ENCODE measurements at places on chromosomes 1 and 21.

GRCh38 chr1:226881515-226882185 lies 11.2 kb downstream of the PSEN2 start:
- no peak for DNase-seq

- no peak for DNase-seq
These were observed 131.1 kb downstream of the NEK7 start for GRCh38 chr1:198287916-198288315.

DNA sequence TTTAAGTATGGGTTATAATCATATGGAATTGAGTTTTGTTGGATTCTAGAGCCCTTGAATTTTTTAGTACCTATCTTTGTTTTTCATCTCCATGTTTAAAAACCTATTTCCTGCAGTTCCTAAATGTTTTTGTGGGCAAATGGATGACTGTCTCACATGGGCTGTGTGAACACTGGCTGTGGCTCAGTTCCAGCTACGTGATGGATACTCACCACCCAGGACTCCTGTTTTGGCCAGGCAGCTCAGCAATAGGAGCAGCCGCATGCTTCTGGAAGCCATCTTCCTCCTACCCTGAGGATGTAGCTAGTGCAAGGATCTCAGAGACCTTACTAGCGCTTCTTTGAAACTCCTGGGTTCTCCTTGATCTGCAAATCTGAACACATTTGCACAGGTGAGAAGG lies 2.8 kb downstream of the REG4 start:
- DNase-seq: no peak

GRCh38 chr1:20366463-20367115 lies 75.9 kb downstream of the VWA5B1 start:
- no peak for DNase-seq

GRCh38 chr1:14090531-14090930 lies 390.5 kb downstream of the PRDM2 start:
- no peak for DNase-seq

All from fibroblast of skin of left quadriceps (primary cell).